ENCODE measurements at places on chromosomes 11 and 22.

- no peak for DNase-seq
These were observed 40.0 kb downstream of the DCUN1D5 start for GRCh38 chr11:103051981-103052380.

DNA sequence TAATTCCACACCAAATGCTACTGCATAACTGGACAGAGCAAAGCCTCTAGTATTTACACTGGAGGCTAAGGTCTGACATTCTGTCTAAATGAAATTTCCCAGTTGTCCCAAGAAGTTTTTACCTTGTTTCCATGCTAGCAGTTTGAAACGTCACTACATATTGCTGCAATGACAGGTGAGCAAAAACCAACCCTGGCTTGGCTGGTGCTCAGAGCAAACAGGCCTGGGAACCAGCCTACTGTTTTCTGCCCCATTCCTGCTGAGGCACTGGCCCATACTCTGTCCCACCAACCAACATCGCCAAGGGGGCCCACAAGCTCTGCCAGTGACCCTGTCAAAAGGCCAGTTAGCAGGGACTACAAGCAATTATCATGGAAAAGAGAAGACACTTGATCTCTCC lies 131.1 kb downstream of the MPPED2 start:
- no peak for DNase-seq

DNA sequence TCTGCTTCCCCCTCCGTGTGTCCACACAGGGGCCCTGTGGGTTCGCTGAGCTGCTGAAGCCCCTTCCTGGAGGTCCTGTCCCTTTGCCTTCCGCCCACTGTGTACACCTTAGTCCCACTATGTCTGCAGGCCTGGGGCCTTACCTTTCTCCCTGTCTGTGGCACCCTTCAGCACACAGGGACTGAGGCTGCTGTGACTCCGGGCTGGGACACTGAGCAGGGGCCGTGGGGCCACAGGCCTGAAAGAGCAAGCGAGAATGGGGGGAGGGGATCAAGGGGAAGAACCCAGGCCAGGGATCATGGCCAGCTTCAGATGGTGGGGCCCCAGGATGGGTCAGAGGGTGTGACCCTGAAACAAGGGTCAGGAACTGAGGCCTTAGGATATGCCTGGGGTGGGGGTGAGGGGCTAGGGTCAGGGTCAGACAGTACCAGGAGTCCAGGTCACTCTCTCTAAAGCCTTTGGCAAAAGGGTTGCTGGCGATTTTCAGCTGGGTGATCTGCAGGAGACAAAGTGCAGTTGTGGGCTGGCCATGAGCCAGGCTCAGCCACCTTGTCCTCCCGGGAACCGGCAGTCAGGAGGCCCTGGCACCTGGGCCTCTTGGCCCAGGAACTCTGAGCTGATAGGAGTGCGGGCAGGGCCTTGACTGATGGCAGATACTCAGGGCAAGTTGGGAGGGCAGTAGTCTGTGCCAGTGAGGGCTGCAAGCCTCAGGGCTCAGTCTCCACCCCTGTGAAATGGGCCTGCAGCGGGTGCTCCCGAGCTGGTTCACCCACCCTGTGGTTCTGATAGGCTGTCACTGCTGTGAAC lies 2.6 kb upstream of the NUDT8 start:
- no peak for DNase-seq

DNA sequence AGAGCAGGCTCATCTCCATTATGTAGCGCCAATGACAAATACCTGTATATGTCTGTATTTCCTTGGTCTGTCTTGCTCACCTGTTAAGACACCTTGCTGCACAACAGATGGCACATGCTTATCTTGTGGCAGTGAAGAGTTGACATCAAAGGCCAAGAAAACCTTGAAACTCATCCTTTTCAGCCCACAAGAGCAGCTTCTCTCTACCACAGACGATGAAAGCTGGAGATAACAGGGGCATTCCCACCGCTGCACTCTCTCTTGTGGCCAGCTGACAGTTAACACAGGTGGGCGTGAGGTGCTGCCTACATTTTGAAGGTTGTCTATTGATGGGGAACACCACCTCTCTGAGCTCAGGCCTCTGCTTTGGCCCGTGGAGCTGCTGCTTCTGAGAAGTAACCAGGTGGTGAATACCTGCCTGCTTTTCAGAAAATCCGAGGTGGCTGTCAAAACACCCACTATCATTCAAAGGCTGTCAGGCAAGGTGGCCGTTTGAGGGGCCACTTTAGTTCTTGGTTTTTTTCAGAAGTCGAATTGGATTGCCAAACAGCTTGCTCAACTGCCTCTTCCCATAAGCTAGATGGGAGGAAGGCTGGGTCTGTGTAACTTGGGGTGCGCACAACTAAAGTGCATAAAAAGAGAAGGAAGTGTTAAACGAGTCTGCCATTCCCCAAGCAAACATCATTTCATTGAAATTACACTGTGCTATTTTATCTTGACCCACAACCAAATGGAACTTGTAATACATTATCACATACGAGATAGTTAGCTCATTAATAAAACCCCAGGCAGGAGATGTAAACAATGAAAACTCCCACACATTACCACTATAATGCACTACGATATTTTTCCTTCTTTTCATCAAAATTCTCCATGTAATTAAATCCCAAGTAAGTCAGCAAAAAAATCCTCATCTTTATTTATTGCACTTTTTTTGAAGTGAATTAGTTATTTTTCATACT lies 87.1 kb upstream of the RAG2 start:
- DNase-seq, result no peak

DNA sequence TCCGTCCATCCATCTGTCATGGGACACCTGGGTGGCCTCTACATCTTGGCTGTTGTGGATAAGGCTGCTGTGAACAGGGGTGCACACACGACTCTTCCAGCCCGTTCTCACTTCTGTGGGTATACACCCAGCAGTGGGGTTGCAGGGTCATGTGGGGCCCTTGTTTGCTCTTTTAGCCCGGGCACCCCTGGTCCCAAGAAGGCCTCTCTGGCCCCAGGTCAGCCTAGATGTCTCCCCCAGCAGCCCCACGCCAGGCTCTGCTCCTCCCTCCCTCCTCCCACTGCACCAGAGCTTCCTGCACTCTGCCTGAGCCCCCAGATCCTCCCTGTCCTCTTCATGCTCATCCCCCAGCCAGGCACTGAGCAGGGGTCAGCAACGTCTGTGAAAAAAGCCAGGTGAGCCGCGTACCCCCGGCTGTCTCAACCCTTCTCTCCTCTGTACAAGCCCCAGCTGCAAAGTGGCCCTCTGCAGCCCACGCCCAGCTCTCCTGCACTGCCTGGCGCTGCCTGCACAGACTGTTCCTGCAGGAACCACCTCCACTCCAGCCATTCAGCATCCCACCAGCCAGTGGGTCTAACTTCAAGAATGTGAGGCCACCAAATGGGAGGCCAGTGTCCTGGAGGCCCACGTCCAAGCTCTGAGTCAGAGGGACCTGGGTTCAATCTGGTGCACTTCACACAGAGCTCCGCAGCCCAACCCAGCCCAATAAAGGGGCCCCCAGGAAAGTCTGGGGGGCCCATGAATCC lies 1508.9 kb downstream of the BRD1 start:
- no peak for DNase-seq

- no peak for DNase-seq
These were observed 428.0 kb downstream of the LARGE1 start for GRCh38 chr22:33492210-33492651.

DNA sequence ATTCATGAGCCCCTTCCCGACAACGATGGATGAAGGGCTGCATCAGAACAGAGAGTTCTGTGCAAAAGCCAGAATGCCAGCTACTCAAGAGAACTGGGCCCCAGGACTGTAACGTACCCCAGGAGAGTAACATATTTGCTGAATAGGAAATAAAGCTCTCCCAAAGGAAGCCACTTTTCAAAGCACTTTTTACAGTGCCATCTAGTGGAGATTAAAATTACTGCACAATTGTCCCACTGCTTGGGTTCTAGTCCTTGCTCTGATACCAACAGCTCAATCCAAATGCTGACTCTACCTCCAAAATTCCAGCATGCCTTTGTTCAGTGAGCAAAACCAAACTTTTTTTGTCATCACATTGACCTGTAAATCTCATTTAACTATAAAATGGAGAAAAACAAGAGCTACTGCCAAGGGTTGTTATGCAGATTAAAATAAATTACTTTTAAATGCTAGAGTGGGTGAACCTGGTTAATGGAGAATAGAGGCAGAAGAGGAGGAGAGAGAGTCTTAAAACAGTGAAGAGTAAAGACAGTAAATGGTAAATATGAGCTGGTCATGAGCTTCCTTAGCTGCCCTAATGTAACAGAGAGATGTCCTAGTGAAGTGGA lies 87.6 kb upstream of the FSHB start:
- no peak for DNase-seq

- no peak for DNase-seq
These were observed 53.9 kb upstream of the ANO1 start for GRCh38 chr11:70024036-70024772.

- DNase-seq, result no peak
These were observed 1380.6 kb upstream of the RAG2 start for GRCh38 chr11:37978647-37979046.

- no peak for DNase-seq
These were observed 2.7 kb downstream of the RNF169 start for GRCh38 chr11:74751303-74751702.

- DNase-seq, result no peak
These were observed 709 bp upstream of the ST3GAL4 start for GRCh38 chr11:126354631-126355323.

DNA sequence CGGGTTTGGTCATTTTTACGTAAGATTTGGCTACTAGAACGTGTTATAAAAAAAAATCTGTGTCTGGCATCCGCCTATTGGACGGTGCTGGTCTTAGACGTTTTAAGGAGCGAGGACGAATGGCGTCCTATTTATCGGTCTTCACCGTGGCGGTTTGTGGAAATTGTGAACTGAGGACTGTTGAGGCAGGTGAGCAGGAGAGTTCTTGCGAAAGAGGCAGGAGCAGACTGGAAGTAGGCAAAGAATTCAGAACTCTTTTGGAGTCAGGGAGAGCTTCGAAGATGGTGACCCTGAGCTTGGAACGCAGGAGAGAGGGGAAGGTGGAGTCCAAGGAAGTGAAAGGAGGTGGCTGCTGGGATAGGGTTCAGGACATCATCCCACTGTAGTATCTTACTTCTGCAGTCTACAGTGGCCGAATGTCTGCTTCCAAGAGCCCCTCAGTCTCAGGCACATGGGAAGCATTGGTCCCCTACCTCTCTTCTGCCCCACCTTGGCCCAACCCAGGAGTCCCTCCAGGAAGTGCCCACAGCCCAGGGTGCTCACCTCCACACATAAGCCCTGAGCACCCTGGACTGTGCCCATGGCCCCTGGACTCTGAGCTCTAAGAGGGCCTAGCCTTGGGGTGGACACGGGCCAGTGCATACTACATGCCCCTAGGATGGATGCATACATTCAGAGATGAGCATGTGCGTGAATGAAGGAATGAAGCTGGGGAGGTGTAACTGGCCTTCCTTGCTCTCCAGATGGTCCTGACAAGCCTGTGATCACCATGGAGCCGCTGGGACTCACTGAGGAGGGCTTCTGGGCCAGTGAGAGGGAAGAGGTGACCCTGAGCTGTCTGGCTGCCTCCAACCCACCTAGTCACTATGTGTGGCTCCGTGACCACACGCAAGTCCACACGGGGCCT lies 3.7 kb downstream of the VSIG10L2 start:
- peak; percentile 37 for DNase-seq

GRCh38 chr11:45659818-45660160 lies 5.6 kb downstream of the CHST1 start:
- DNase-seq, result no peak

DNA sequence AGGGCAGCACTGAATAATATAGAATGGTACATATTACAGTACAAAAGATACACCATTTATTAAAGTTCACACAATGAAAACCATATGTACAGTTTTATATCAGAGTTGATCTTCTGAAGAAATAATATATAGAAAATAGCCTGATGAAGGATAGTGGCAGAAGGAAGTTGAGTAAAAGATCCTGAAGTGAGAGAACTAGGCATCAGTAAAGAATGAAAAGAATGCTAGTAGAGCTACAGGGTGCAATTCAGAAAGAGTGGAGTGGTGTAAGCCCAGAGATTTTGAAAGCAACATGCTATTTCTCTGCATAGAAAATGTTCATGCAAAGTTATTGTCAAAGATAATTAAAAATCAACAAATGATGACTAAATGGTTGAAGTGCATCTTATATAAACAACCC lies 1552.7 kb upstream of the TENM4 start:
- DNase-seq, result no peak

- DNase-seq, result peak; percentile 31
These were observed 6.7 kb upstream of the CCDC90B start for GRCh38 chr11:83292709-83293456.

DNA sequence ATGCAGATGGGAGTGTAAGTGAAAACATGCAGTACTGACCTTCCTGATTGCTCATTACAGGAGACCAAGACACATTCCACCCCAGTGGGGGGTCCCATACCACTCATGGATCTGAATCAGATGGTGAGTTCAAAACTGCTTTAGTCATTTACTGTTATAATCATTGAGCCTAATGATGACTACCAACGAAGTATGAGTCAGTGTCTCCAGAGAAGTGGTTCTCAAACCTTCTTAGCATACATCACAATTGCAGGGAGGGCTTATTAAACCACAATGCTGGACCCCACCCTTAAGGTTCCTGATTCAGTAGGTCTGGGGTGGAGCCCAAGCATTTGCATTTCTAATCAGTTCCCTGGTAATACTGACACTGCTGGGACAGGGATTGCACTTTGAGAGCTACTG lies 75.8 kb downstream of the CD44 start:
- DNase-seq, result peak; percentile 75

DNA sequence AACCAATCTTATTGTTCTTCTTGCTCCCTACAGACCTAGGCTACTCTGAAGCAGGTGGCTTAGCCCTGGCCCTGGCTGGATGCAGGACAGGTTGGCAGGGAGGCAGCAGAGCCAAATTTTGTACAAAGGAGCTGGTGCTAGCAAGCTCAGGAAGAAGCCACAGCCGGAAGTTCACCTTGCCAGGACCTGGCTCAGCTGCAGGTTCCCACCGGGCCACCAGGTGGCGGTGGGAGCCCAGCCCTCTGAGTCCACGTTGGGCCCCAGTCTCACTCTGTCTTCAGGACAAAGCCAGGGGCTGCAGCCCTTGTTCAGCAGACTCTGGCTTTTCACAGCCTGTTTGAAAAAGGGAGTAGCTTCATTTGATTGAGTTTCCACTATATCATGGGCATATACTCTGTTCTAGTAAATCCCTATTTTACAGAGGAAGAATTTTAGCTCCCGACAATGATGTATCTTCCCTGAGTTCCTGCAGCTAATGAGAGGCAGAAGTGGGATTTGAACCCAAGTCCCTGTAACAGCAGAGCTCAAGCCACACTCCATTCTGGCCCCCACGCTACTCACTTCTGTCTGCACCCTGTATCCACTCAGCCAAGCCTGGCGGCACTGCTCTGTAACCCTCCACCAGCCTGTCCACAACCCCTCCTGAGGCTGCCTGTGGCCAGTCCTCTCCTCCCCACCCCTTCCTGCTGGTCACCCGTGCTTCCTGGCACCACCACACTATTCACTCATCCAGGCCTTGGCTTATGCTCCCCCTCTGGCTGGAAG lies 3.3 kb downstream of the TKFC start:
- DNase-seq, result peak; percentile 78

GRCh38 chr22:43110444-43110926 lies at the start of gene BIK:
Gene BIK (plus strand): TSS chr22:43110750. CDS start chr22:43124023, 13,273 bp downstream.
- no peak for DNase-seq

DNA sequence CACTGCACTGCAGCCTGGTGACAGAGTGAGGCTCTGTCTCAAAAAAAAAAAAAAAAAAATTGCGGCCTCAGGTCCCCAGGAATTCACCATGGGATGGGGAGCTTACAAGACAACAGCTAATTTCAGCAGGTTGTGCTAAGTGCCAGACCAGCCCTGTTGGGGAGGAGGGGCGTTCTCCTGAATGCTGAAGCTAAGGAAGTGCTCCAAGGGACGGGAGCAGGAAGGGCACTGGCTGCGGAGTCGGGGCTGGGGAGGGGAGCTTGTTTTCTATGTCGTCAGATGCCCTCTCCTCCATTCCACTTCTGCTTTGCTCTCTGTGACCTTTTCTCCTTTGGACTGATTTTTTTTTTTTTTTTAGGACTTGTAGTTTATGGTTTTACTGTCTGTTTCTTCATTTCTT lies 4.5 kb downstream of the ADAMTS15 start:
- DNase-seq, result no peak
